Astrocyte (in vitro differentiated cells and primary cell): ENCODE measurements at places on chromosomes 5 and 9. TPM values are rescaled to one million over a fixed set of nuclear protein-coding genes. Genes with fewer than 3 reads are reported as not detected.

GRCh38 chr5:78799266-78800017 lies 150.9 kb upstream of the LHFPL2 start:
- H3K27me3 ChIP-seq, result no peaks in the 10 kb centered on the region
- peaks cover 15% of the 10 kb centered on the region for H3K4me1 ChIP-seq
- DNase-seq, result peak; percentile 73
- no peak overlapping the region for H3K27ac ChIP-seq
- H3K4me3 ChIP-seq, result no peak overlapping the region

Gene STK32A
- total RNA-seq, result 0.25 and 0.34 TPM in 2 replicates

DNA sequence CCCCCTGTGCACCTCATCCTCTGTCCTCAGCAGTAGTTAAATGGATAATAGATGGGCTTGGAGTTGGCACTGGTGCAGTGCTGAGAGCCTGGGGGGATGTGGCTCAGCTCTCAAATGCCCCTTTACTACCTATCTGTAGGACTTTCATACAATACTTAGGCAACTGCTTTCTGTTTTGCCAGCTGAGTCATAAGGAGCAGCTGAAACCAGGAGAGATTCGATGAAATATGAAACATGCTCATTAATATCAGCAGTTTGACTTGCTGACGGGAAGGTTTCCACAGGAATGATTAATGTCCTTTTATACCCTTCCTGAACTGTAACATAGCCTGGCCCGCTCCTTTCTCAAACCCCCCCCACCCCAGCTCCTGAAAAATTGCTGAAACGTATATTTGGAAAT lies 142.6 kb downstream of the SAXO1 start:
- H3K4me1 ChIP-seq, result peaks cover 16% of the 10 kb centered on the region
- no peak overlapping the region for H3K27ac ChIP-seq
- H3K4me3 ChIP-seq, result no peak overlapping the region

GRCh38 chr5:55897206-55897894 lies 46.2 kb downstream of the IL31RA start:
- H3K4me3 ChIP-seq, result peak overlapping the region; percentile 11
- no peaks in the 10 kb centered on the region for H3K36me3 ChIP-seq
- no peaks in the 10 kb centered on the region for H3K27me3 ChIP-seq

GRCh38 chr5:26812714-26813113 lies 225.7 kb downstream of the CDH9 start:
- DNase-seq, result no peak
- H3K4me1 ChIP-seq, result no peaks in the 10 kb centered on the region
- H3K27me3 ChIP-seq, result no peaks in the 10 kb centered on the region
- H3K36me3 ChIP-seq, result no peaks in the 10 kb centered on the region

Gene FAM169A
- total RNA-seq, result 9.1 and 11.9 TPM in 2 replicates

DNA sequence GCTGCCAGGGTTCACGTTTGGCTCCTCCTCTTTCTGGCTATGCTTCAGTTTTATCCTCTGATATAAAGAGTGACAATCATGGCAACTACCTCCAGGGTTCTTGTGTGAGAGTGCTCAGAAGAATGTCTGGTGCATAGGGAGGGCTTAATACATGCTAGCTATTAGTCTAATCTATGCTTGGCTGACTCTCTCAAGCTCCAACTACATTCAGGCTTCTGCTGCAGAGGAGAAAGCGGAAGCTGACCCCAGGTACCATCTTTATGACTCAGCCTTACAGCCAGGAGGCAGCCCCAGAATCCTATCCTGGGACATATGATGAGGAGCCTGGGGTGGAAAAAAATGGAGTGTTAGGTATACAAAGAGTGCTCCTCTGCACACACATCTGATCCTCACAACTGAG lies 32.1 kb upstream of the RASGRF2 start:
- H3K4me1 ChIP-seq, result no peaks in the 10 kb centered on the region
- no peaks in the 10 kb centered on the region for H3K27me3 ChIP-seq
- DNase-seq, result no peak
- H3K36me3 ChIP-seq, result no peaks in the 10 kb centered on the region

GRCh38 chr5:68253624-68254585 lies 38.3 kb downstream of the PIK3R1 start:
- H3K27ac ChIP-seq, result no peak overlapping the region
- peaks cover 10% of the 10 kb centered on the region for H3K4me1 ChIP-seq
- H3K36me3 ChIP-seq, result peaks cover 2% of the 10 kb centered on the region
- H3K27me3 ChIP-seq, result no peaks in the 10 kb centered on the region
- H3K4me3 ChIP-seq, result no peak overlapping the region

Gene DMRT3
- total RNA-seq, result not detected in 2 replicates
